Endodermal cell (in vitro differentiated cells): ENCODE measurements at places on chromosomes 4 and X. TPM values are rescaled to one million over a fixed set of nuclear protein-coding genes. Genes with fewer than 3 reads are reported as not detected.

DNA sequence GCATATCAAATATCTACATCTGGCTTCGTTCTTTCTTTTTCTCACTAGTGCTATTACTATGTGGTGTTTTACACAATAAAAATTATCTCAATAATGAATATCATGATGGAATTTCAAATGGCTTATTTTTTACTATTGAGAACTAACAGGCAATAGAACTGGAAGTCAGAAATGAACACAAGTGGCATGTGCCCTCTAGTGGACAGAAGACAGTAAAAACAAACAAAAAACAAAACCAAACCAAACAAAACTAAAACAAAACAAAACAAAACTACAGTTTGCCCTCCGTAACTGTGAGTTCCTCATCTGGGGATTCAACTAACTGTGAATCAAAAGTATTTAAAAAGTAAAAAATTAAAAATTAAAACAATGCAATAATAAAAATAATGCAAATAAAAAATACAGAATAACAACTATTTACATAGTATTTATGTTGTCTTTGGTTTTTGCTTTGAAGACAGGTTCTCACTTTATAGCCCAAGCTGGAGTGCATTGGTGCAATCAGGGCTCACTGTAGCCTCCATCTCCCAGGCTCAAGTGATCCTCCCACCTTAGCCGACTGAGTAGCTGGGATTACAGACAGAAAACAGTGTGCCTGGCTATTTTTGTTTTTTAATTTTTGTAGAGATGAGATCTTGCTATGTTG is 195.6 kb upstream of the TACR3 start:
- H3K27ac ChIP-seq: no peak overlapping the region
- DNase-seq: no peak
- H3K4me1 ChIP-seq: no peaks in the 10 kb centered on the region
- H3K27me3 ChIP-seq: no peaks in the 10 kb centered on the region

The SLC25A6 gene
- 413 to 424 TPM (median 416 TPM) in 3 replicates for total RNA-seq

The ZFP42 gene
- 58.5 and 73.6 TPM in 2 replicates for total RNA-seq

The CT45A8 gene
- total RNA-seq: not detected in 3 replicates

The TKTL2 gene
- not detected in 2 replicates for total RNA-seq

The TRAM1L1 gene
- 1.7 and 1.8 TPM in 2 replicates for total RNA-seq

DNA sequence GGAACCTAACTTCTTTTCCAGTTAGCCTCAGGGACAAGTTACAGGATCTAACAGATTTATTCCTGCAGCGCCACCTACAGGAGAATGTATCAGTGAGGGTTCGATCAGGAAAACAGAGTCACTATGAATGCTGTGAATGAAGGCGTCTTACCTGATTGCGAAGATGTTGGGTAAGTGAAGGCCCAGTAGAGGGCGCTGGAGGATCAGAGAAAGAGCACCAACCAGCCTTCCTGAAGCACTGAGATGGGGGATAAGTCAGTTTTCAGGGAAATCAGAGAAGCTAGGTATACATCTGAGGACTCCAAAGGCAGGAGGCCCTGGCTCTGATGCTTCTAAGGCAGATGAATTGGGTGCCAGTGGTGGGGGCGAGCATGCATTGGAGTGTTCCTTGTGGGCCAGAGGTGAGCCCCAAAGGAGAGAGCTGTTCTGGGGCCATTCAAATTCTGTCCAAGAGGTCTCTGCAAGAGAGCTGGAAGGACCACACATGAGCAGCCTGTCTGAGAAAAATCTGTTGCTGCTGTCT is 169.9 kb upstream of the AADAT start:
- no peak overlapping the region for H3K4me3 ChIP-seq
- H3K4me1 ChIP-seq: no peaks in the 10 kb centered on the region
- DNase-seq: peak; percentile 97
- peaks cover 39% of the 10 kb centered on the region for H3K36me3 ChIP-seq
- H3K27me3 ChIP-seq: no peaks in the 10 kb centered on the region

The CT45A2 gene
- total RNA-seq: not detected in 2 replicates

- no peak overlapping the region for H3K4me3 ChIP-seq
- no peaks in the 10 kb centered on the region for H3K27me3 ChIP-seq
- H3K36me3 ChIP-seq: peaks cover 4% of the 10 kb centered on the region
- peaks cover 4% of the 10 kb centered on the region for H3K4me1 ChIP-seq
Observed at GRCh38 chr4:185213877-185214276, 4.5 kb downstream of the SNX25 start.

- no peak overlapping the region for H3K27ac ChIP-seq
- no peaks in the 10 kb centered on the region for H3K36me3 ChIP-seq
- H3K4me3 ChIP-seq: no peak overlapping the region
- no peaks in the 10 kb centered on the region for H3K27me3 ChIP-seq
- peak; percentile 34 for DNase-seq
Observed at GRCh38 chr4:8695237-8696219, 103.0 kb downstream of the CPZ start.

The C1QTNF7 gene
- not detected in 3 replicates for total RNA-seq

- H3K4me3 ChIP-seq: no peak overlapping the region
- H3K36me3 ChIP-seq: peaks cover 88% of the 10 kb centered on the region
- DNase-seq: no peak
- H3K4me1 ChIP-seq: peaks cover under 1% of the 10 kb centered on the region
- H3K27ac ChIP-seq: no peak overlapping the region
- no peaks in the 10 kb centered on the region for H3K27me3 ChIP-seq
Observed at GRCh38 chr4:81454499-81454898, 17.2 kb downstream of the RASGEF1B start.

The UBQLN2 gene
- 27.3 and 28.9 TPM in 2 replicates for total RNA-seq

DNA sequence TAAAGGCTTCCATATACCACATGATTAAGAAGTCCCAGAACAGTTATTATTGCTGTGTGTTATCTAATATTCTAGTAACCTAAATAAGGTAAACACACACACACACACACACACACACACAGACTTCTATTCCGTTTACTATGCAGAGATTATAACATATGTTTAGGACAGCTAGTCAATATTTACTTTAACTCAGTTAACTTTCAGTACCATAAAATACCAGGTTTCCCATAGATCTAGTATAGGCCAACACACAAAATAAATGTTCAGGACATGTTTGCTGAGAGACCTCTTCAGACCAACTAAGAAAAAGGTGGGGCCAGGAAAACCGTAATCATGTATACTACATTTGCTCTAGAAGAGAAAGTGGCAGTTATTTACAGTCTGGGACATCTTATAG is 365.5 kb downstream of the KLHL13 start:
- H3K27me3 ChIP-seq: no peaks in the 10 kb centered on the region
- no peak for DNase-seq
- no peaks in the 10 kb centered on the region for H3K36me3 ChIP-seq

The INTS6L gene
- total RNA-seq: 7.0 to 8.9 TPM (median 7.3 TPM) in 3 replicates

DNA sequence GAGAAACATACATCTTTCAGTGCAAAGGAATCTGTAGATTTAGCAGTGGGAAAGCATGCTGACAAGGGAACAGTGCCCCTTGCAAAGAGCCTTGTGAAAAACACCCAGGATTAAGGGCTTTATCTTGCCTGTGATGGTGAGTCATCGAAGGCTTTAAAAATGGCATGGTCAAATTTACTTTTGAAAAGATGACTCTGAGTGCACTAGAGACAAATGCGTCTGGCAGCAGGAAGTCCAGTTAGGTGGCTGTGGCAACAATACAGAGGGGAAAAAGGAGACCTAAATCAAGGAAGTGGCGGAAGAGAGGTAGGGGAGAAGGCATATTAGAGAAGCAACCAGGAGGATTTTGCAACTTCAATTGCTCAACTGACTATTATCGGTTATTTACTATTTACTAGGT is 472.6 kb upstream of the CPEB2 start:
- no peak overlapping the region for H3K4me3 ChIP-seq
- peak; percentile 75 for DNase-seq
- peak overlapping the region; percentile 52 for H3K27ac ChIP-seq
- peaks cover 5% of the 10 kb centered on the region for H3K4me1 ChIP-seq

DNA sequence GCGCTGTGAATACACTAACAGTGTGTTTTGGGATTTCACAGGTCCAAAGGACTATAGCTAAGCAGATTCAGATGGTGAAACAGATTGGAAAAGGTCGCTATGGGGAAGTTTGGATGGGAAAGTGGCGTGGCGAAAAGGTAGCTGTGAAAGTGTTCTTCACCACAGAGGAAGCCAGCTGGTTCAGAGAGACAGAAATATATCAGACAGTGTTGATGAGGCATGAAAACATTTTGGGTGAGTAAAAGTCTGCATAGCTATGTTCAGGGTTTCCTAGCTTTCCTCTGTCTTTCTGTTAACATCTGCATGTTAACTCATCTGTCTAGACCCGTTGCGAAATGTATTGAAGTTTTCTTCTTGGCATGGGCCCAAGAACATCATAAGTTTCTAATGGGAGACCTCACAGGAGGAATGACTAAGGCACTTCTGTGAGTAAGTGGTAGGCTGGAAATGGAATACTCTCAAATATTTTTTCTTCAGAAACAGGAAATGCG is 372.1 kb downstream of the BMPR1B start:
- H3K27me3 ChIP-seq: no peaks in the 10 kb centered on the region
- no peak for DNase-seq
- H3K4me3 ChIP-seq: no peak overlapping the region
